Activated CD8-positive, alpha-beta memory T cell treated with anti-CD3 and anti-CD28 coated beads, Interleukin-2, amount 10 ng/mL, durations not matched to agents 7 days and 5 days (primary cell): ENCODE measurements at places on chromosomes 4 and X. TPM values are rescaled to one million over a fixed set of nuclear protein-coding genes. Genes with fewer than 3 reads are reported as not detected.

DNA sequence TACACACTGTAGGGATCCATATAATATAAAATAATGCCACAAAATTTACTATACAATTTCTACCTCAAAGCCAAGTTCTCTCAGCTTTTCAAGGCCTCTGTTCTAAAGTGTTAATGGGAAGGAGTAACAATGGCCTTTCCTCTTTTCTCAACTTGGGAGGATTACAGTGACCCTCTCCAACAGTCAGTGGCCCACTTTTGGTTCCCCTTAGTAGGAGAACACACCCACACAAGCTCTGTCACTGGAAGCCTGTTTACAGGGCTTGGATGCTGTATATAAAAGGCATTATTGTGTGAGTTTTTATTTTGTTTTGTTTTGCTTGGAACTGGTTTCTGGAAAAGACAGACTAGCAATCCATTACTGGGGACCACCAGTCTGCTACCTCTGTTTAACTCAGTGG lies 1.8 kb downstream of the ARHGEF6 start:
- DNase-seq, result no peak

GRCh38 chr4:76272582-76272981 lies 21.1 kb downstream of the FAM47E start:
- DNase-seq, result no peak

DNA sequence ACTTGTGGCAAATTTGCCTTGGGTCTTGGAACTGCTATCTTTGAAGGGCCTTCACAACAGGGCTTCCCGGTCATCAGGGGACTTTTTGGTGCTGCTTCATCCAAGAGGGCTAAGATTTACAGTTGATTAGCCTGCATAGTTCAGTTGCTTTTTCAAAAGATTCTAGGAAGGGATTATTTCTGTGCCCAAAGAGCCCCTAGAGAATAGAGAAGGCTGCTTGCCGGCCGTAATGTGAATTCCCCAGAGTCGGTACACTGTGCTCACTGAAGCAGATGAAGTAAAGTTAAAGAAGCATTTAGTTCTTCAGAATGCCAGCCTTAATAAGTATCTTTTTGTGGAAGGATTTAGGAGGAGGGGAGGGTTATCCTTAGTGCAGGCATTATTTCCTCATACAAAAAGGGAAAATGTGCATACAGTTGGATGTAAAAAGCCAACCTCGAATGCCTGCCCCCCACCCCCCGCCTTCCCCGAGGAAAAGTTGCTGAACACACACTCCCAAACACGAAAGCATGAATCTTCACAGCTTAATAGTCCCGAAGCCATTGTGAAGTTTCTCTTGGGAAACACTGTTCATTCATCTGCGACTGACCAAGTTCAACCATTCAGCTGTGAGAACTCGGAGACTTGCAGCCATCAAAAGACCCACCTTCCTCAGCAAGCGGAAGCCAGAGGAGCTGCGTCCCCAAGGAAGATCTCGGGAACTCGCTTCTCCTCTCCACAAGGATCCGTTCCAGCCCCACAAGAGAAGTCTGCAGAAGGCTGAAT lies 47.6 kb downstream of the ANOS1 start:
- no peak for DNase-seq

DNA sequence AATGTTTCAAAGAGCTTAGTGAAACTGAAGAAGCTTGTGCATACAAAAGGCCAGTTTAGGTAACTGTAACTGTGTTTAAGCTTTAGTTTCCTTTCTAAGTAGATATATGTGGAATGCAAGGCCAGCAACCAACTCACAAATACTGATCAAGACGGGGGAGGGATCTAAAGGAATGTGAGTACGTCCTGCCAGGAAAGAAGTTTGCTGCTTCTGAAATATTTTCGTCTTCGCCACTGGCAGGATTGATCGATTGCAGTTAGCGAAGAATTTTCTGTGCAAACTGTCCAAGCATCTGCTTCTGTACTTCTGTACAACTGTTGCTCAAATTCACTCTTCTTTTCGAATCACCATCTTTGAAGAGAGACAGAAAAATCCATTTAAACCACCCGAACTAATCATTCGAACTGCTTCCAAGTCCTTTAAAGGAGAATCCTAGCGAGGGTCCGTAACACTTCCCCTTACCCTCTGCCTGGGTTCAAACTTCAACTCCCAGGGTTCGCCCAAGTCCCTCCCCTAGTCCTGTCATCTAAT lies 373 bp upstream of the INTS6L start:
- no peak for DNase-seq

DNA sequence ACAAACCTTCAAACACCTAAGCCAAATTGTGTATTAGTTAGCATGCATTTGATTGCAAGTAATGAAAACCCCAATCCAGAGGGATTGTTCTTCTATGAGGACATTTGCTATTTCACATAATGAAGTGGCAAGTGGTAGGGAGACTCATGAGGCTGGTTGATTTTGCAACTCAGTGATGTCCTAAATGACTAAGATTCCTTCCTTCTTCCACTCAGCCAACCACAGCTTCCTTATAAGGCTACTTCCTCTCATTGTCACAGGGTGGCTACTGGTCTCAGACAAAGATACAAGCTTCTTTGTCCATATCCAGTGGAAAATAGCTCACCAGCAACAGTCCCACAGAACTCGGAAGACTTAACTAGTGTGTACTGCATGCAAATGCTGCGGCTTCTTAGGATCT lies 5.3 kb upstream of the OTC start:
- no peak for DNase-seq

DNA sequence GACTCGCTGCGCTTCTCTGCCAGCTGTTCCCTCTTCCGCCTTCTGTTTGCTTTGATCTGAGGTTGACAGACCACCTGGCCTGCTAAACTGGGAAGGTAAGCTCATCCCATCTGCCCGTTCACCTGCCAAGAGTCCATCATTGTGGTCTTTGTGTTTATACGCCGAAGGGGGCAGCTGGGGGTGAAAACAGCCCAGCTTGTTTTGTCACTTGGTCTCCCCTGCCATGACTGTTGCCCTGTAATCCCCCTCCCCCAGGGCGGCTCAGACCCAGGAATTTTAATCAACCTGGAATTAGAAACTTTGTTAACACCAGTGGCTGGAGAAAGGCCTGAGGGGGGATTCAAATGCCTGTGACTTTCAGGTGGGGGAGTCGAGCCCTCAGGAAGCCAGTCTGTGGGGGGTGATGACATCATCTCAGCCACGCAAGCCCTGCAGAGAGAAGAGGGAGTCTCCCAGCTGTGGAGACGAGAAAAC lies 333.3 kb downstream of the BCOR start:
- DNase-seq, result no peak

DNA sequence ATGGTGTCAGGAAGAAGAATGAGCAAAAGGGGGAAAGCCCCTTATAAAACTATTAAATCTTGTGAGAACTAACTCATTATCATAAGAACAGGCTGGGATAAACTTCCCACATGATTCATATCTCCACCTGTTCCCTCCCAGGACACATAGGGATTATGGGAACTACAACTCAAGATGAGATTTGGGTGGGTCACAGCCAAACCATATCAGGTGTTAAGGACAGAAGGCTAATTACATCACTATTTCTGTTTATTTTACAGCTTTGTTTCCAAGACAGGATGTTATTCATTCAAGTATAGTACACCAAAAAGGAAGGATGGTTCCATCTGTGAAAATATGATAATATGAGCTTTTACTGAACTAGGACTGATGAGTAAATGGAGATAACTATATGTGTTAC lies 63.7 kb upstream of the ARSJ start:
- DNase-seq, result no peak

GRCh38 chr4:113582737-113583136 lies 178.8 kb downstream of the CAMK2D start:
- no peak for DNase-seq

DNA sequence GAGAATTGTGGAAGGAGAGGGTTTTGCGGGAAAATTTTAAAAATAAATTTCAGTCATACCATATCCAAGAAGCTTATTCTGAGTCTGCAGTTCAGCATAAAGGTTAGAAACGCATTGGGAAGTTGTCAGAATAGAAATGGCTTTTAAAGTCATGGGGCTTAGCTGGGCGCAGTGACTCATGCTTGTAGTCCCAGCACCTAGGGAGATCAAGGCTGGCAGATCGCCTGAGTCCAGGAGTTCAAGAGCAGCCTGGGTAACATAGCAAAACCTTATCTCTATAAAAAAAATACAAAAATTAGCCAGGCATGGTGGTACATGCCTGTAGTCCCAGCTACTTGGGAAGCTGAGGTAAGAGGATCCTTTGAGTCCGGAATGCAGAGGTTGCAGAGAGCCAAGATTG lies 3.9 kb upstream of the PLA2G12A start:
- DNase-seq, result no peak

GRCh38 chr4:106312377-106312776 lies 3.6 kb downstream of the TBCK start:
- no peak for DNase-seq

GRCh38 chr4:86974551-86974994 lies 39.8 kb downstream of the AFF1 start:
- DNase-seq, result no peak

DNA sequence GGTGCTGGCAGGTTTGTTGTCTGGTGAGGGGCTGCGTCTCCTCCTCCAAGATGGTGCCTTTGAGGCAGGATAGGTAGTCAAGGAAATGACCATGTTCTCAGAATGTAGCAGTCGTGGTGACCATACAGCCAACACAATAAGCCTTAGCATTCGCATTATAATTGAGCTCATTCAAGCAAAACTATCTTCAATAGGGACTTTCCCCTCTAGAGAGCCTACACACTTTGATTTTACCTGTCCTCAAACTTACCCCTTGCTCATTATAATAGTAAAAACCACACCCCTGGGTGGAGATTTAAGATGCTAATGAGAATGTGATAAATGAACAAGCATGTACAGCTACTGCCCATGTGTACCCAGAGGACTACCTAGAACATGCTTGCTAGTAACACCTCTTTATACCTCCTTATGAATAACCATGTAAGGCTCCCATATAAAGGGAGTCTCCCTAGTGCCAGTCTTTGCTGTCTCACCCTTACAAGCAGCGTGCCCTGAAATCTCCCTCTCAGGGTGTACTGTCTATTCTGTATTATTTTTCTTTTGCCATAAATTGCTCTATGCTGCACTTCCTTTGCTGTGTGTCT lies 48.2 kb downstream of the FGFBP1 start:
- DNase-seq, result no peak

GRCh38 chrX:117645639-117646038 lies 471.0 kb downstream of the KLHL13 start:
- no peak for DNase-seq

- no peak for DNase-seq
These were observed 20.3 kb downstream of the UBA6 start for GRCh38 chr4:67680581-67681222.

- no peak for DNase-seq
These were observed 26.5 kb downstream of the GBA3 start for GRCh38 chr4:22719218-22719617.

DNA sequence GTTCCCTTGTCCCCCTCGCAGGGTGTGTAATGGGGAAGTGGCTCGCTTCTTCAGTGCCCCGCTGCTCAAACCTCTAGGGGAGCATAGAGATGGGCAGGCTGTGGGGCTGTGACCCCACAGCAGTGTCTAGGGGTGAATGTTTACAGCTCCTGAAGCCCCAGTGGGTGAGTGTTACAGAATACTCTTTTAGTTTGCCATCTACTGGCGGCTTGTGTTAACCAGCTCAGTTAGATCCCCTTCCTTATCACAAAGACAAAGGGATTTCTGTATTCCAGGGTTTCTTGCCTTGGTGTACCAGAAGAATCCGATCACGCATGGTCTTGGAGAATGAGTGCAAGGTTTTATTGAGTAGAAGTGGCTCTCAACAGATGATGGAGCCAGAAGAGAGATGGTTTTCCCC lies 108.1 kb upstream of the IQCM start:
- DNase-seq, result no peak

- no peak for DNase-seq
These were observed 91.0 kb downstream of the MGST2 start for GRCh38 chr4:139756391-139757180.

DNA sequence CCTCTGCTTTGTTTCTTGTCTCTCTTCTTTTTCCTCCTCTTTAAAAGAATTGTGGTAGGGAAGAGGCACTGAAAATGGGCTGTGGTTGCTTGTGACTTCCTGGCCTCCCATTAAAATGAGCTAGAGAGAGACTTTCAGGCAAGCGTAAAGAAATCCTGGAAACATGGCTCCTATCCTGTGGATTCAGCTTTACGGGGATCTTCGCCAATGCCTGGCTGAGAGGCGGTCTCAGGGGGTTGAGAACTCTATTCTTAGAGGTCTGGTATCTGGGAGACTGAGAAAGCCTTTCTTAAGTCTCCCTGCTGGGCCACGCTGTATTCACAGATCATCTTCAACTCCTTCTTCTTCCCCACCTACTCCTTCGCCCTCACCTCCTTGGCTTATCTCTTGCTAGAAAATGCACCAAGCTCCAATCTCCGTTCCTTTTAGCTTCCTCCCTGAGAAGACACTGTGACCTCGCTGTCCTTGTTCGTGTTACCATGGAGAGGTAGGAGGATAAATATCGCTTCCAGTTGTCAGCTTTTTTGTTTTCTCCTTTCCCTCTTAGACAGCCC lies 542 bp upstream of the KLF8 start:
- no peak for DNase-seq

- no peak for DNase-seq
These were observed 79.7 kb upstream of the OTUD4 start for GRCh38 chr4:145260091-145260490.

GRCh38 chr4:147617841-147618691 lies 869 bp downstream of the TMEM184C start:
- DNase-seq, result no peak

GRCh38 chr4:4507923-4508322 lies 33.9 kb downstream of the STX18 start:
- DNase-seq, result no peak

GRCh38 chrX:12767856-12768255 lies 23.4 kb upstream of the PRPS2 start:
- DNase-seq, result no peak

- DNase-seq, result no peak
These were observed 32.3 kb downstream of the MED28 start for GRCh38 chr4:17646693-17647092.

GRCh38 chr4:181971411-181971810 lies 271.8 kb upstream of the TENM3 start:
- no peak for DNase-seq

Gene CT45A1
- not detected for total RNA-seq

Gene NWD2
- not detected for total RNA-seq

Gene TCEAL4
- 5.0 TPM for total RNA-seq

Gene DGAT2L6
- total RNA-seq, result not detected

Gene DEFB131A
- not detected for total RNA-seq

Gene GJB1
- not detected for total RNA-seq

Gene CT47B1
- total RNA-seq, result not detected

Gene NPFFR2
- not detected for total RNA-seq

Gene USP51
- 0.82 TPM for total RNA-seq

Gene SSX2
- not detected for total RNA-seq

Gene IL13RA2
- not detected for total RNA-seq

Gene CSN1S1
- not detected for total RNA-seq

Gene AMBN
- not detected for total RNA-seq

Gene CORIN
- not detected for total RNA-seq

Gene PNMA6F
- not detected for total RNA-seq

Gene UBE2D3
- 357 TPM for total RNA-seq

Gene ADRA2C
- not detected for total RNA-seq
